ENCODE measurements at places on chromosomes 16 and 17. TPM values are rescaled to one million over a fixed set of nuclear protein-coding genes. Genes with fewer than 3 reads are reported as not detected.

The SLC16A3 gene
- total RNA-seq, result 25.1 TPM

The HOXB5 gene
- total RNA-seq, result 2.1 TPM

The ZNF469 gene
- 1.1 TPM for total RNA-seq

The TRIM72 gene
- total RNA-seq, result not detected

The CCL22 gene
- not detected for total RNA-seq
